ENCODE measurements at places on chromosomes 5 and 9.

DNA sequence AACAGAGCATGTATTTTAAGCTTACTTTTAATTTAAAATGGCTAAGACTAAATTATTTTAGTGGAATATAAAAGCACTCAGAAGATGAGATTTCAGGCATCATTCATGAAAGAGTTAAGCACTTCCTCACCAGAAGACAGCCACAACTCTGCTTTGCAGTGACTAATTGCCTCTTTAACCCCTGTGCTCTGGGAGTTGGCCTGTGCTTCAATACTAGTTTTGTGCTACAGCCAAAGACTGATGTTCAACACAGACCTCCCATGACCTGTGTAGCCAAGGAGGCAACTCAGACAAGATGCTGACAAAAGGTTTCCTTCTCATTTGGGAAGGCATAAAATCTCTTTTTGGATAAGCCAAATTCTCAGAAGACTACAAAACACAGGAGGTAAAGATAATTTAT is 353.5 kb downstream of the FBXL17 start:
- no peak for DNase-seq
- no peak overlapping the region for H3K4me3 ChIP-seq
- no peaks in the 10 kb centered on the region for H3K4me1 ChIP-seq

DNA sequence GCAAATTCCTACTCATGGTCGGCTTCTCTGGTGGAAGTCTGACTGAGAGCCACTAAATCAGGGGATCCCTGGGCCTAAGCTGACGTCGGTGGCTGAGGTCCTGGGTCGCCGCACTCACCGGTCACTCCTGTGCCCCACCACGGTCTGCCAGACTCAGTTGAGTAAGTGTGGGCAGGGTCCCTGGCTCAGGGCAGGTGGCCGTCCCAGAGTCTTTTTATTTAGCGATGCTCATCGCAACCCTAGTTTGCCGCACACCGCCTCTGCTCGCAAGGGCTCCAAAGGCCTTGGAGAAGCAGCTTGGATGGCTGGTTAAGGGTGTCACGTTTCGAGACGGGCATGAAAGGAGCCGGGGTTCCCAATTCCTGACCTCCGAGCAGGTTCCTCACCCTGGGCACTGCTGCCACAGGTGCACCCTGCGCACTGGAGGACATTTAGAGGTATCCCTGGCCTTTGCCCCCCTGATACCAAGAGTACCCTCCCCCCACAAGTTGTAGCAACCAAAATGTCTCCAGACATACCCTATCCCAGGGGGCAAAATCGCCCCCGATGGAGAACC is 59.9 kb downstream of the NSUN2 start:
- no peaks in the 10 kb centered on the region for H3K36me3 ChIP-seq
- no peaks in the 10 kb centered on the region for H3K4me1 ChIP-seq
- peaks cover 19% of the 10 kb centered on the region for H3K27me3 ChIP-seq
- no peak overlapping the region for H3K27ac ChIP-seq

DNA sequence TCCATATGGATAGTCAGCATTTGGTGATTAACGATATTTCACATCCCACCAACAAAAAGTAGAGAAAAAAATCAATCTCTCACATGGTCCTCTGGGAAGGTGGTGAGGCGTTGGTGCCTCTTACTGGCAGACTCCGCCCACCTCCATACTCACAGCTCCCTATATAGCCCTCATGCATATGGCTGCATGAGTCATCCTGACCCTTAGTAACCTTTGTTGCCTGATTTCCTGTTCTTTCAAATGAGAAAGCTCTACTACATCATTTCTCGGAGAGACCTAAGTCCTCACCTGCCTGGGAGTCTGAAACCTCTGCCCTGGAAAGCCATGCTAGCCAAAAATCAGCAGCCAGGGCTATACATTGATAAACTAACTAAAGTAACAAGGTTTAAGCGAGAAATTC is 33.3 kb upstream of the ABCA1 start:
- H3K36me3 ChIP-seq: no peaks in the 10 kb centered on the region
- peaks cover 39% of the 10 kb centered on the region for H3K4me1 ChIP-seq
- H3K27ac ChIP-seq: peak overlapping the region; percentile 96
- H3K4me3 ChIP-seq: peak overlapping the region; percentile 62
- H3K27me3 ChIP-seq: no peaks in the 10 kb centered on the region

- no peak overlapping the region for H3K27ac ChIP-seq
- no peaks in the 10 kb centered on the region for H3K4me1 ChIP-seq
- no peak overlapping the region for H3K4me3 ChIP-seq
- H3K36me3 ChIP-seq: no peaks in the 10 kb centered on the region
- DNase-seq: no peak
- H3K27me3 ChIP-seq: peaks cover 9% of the 10 kb centered on the region
Observed at GRCh38 chr5:61767231-61768080, 435.4 kb downstream of the ZSWIM6 start.

GRCh38 chr9:8857068-8857925 is 1057.7 kb upstream of the DMAC1 start:
- no peaks in the 10 kb centered on the region for H3K36me3 ChIP-seq
- peak; percentile 4 for DNase-seq
- H3K27ac ChIP-seq: no peak overlapping the region
- H3K4me3 ChIP-seq: peak overlapping the region; percentile 56
- peaks cover 10% of the 10 kb centered on the region for H3K4me1 ChIP-seq
